ENCODE measurements at places on chromosomes 2 and 18. TPM values are rescaled to one million over a fixed set of nuclear protein-coding genes. Genes with fewer than 3 reads are reported as not detected.

GRCh38 chr2:106336737-106337136 is 131.5 kb downstream of the RGPD3 start:
- DNase-seq: no peak

GRCh38 chr2:163467251-163467630 is 268.6 kb downstream of the FIGN start:
- DNase-seq: no peak

DNA sequence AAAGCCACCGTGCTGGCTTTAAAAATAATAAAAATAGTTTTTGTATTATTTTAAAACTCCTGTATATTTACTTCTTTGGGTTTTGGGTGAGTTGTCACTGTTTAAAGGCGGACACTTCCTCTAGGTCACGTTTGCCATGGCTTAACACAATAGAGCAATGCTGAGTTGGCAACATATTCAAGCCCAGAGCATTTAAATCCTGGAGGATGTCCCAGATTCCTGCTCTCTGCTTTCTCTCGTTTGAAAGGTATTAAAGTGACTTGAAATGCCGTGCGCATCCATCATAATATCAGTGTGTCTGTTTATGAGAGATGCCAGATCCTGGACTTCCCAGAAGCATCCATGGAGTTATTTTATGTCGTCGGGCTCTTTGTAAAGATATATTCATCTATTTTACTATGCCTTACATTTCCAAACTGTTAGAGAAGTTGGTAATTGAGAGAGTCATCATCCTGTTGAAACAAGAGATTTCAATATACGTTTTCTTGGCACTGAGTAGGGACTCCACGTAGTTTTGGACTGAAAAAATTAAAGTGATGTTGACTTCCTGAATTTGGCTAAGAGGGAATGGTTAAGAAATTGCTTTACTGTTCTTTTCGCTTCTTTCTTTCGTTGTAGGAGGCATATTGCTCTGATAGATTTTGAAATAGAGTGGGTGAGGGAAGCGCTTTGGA is 150.6 kb downstream of the ZNF236 start:
- no peak for DNase-seq

GRCh38 chr18:34493566-34494358 is 216.3 kb upstream of the DTNA start:
- peak; percentile 76 for DNase-seq

DNA sequence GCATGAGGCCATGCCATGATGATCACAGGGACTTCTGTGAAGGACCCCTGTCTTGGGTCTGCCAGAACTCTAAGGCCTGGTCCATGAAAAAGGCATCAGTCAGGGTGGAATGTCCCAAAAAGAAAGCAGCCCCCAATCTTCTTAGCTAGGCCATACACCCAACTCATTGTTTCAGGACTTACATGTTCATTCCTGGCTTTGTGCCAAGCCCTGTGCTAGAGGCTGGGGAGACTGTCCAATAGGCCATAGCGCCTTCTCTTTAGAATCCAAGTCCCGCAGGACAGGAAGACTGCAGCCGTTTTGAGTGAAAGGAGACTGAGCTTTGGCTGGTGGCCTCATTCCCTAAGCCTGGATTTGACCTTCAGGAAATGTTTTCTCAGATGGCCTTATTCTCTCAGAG is 247.3 kb downstream of the PRKCE start:
- no peak for DNase-seq

DNA sequence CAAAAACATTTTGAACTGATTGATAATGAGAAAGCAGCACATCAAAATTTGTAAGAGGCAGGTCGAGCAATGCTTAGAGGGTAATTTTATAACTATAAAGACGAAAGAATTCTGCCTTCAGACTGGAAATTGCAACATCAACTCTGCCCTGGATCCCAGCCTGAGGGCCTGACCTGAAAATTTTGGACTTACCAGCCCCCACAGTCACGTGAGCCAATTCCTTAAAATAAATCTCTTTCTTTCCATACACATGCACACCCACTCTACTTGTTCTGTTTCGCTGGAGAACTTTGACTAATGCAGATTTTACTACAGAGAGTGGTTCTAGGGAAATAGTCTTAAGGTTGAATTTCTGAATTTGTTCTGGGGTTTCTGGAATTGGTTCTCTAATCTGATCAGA is 14.6 kb upstream of the ACOXL start:
- no peak for DNase-seq

DNA sequence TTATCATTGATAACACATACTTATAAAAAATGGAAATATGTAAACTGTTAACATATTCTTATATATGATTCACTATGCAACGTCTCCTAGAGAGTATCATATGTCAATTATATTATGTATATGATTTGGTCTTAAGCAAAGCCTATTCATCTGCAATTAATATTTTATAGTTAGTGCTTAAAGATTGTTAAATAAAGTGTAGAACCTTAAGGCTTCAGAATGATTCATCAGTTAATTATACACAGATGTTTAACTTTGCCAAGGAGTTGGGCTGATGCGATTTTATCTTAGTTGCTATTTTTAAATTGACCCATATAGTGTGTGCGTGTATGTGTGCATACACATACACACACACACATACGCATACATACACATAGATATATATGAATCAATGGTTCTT is 323.1 kb downstream of the RBM43 start:
- no peak for DNase-seq

GRCh38 chr2:238241970-238242369 is 2.1 kb upstream of the HES6 start:
- DNase-seq: no peak

GRCh38 chr2:105413206-105413605 is 14.4 kb upstream of the FHL2 start:
- no peak for DNase-seq

- DNase-seq: no peak
Measured at GRCh38 chr18:37506001-37506400, 59.6 kb downstream of the CELF4 start.

DNA sequence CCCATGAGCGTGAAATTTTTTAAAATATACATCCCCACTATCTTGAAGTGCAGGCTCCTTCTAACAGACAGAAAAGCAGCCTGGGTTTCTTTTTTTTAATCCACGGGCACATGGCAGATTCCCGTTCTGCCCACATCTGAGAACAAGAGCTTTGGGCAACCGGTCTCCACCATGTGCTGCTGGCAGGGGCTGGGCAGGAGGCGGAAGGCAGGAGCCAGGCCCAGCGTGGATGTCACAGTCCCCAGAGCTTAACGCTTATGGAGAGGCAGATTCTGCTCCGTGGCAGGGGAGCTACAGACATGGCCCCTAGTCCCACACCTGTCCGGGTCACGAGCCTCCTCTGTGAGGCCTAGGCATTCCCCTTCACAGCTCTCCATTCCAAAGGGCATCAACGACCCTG is 503.0 kb upstream of the MYT1L start:
- no peak for DNase-seq

- no peak for DNase-seq
Measured at GRCh38 chr2:165660361-165660760, 133.7 kb downstream of the GALNT3 start.

DNA sequence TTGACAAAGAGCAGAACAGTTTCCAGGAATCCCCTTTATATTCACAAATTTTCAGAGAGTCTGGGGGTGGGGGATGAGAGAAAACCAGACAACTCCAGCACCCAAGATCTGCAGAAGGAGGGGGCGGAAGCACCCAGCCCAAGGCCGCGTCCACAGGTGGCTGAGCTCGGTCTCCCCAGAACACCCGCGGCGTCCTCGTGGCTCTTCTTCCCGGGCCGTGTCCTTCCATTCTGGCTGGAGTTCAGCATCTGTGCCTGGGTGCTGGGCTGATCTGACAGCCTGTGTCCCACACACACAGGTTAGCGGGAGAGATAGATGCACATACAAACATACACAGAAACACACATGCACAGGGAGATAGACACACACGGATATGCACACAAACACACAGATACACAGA is 455.8 kb upstream of the SALL3 start:
- DNase-seq: no peak

- DNase-seq: no peak
Measured at GRCh38 chr2:160498137-160498536, 4.5 kb upstream of the RBMS1 start.

DNA sequence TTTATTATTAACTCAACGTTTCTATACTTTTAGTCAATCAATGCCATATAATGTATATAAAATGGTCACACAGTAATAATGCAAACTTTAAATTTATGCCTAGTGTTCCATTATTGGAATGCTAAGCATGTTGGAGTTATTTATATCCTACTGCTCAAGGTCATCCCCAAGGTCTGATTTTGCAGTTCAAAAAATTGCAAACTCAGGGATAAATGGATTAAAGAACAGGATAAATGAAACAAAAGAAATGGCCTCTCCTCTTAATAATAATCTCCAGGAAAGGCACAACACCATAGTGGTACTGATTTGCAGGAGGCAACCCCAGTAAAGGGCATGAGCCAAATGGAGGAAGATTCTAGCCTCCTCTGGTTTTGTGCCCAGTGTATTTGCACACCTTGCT is 436.4 kb downstream of the EPHA4 start:
- DNase-seq: no peak

DNA sequence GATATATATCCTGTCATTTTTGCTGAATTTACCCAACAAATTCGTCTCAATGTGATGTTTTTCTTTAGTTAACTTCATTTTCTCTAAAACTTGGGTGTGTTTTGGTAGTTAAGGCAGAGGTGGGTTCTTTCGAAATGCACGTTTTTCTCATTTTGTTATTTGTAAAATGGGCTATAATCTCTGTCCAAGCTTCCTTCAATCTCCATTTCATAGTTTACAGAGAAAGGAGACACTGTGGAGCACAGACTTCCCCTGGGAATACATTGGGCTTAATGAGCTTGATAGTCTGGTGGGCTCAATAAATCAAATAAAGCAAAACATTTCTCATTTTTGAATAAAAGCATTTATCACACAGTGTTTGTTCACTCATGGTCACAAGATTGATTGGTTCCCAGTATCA is 145.1 kb downstream of the AGPS start:
- no peak for DNase-seq

GRCh38 chr2:96830044-96830562 is 13.7 kb downstream of the ANKRD23 start:
- DNase-seq: no peak

GRCh38 chr18:55878224-55878623 is 290.2 kb upstream of the TCF4 start:
- DNase-seq: no peak

GRCh38 chr2:227932001-227932400 is 60.6 kb downstream of the DAW1 start:
- DNase-seq: no peak

DNA sequence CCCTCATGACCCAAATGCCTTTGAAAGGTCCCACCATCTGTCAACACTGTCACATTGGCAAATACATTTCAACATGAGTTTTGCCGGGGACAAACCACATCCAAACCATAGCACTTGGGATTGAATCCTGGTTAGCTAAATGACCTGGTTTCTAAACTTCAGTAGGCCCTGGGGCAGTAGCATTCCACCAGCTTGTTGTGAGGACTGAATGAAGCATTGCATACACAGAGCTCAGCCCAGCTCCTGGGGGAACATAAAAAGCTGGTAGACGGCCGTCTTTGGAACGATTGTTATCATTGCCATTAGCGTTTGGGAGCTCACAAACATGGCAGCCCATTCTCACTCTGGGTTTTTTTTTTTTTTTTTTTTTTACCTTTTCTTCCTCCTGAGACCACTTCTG is 57.5 kb upstream of the CXCR4 start:
- DNase-seq: no peak

DNA sequence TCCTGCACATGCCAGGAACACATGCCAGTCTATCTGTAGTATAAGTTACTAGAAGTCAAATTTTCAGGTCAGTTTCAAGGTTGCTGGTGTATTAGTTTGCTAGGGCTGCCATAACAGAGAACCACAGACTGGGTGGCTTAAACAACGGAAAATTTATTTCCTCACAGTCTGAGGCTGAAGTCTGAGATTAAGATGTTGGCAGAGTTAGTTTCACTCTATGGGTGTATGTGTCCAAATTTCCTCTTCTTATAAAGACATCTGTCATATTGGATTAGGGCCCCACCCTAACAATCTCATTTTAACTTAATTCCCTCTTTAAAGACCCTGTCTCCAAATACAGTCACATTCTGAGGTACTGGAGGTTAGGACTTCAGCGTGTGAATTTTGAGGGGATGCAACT is 26.5 kb downstream of the B3GNT7 start:
- DNase-seq: no peak

- DNase-seq: no peak
Measured at GRCh38 chr2:129796801-129797488, 182.5 kb upstream of the RAB6C start.

GRCh38 chr2:211396815-211397214 is 840.4 kb downstream of the CPS1 start:
- DNase-seq: no peak

GRCh38 chr18:53664575-53664974 is 559.9 kb downstream of the MBD2 start:
- DNase-seq: no peak

- no peak for DNase-seq
Measured at GRCh38 chr2:69615969-69616368, 27.6 kb downstream of the AAK1 start.

- peak; percentile 57 for DNase-seq
Measured at GRCh38 chr18:71374294-71375000, 1085.6 kb downstream of the SOCS6 start.

DNA sequence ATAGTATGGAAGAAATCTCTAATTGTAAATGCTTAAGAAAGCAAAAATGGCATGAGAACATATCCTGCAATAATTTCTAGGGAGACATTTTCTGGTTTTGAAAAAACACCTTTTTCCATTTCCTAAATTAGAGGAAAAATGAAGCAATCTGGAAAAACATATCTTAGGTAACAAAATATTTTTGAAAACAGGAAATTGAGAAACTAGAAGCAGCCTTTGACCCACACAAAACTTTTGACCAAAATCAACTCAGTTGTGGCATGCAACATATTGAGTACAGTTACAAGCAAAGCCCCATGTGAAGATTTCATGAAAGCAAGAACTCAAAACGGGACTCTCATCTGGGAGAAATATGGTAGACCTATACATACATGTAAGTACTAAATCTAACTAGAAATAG is 28.6 kb upstream of the CHAC2 start:
- DNase-seq: no peak

Gene KIF5C
- 53.0 TPM for total RNA-seq

Gene CFAP221
- 0.74 TPM for total RNA-seq

Gene ATP8B1
- total RNA-seq: 0.15 TPM

Gene ABCB11
- total RNA-seq: 0.09 TPM

Gene HDLBP
- total RNA-seq: 269 TPM

Gene HNRNPLL
- total RNA-seq: 109 TPM

Gene ACVR2A
- total RNA-seq: 22.7 TPM

Gene FAM110C
- total RNA-seq: 0.50 TPM

Gene MYOM1
- 0.45 TPM for total RNA-seq

Gene FRZB
- 72.8 TPM for total RNA-seq
